ENCODE measurements at places on chromosomes 5 and 9.

DNA sequence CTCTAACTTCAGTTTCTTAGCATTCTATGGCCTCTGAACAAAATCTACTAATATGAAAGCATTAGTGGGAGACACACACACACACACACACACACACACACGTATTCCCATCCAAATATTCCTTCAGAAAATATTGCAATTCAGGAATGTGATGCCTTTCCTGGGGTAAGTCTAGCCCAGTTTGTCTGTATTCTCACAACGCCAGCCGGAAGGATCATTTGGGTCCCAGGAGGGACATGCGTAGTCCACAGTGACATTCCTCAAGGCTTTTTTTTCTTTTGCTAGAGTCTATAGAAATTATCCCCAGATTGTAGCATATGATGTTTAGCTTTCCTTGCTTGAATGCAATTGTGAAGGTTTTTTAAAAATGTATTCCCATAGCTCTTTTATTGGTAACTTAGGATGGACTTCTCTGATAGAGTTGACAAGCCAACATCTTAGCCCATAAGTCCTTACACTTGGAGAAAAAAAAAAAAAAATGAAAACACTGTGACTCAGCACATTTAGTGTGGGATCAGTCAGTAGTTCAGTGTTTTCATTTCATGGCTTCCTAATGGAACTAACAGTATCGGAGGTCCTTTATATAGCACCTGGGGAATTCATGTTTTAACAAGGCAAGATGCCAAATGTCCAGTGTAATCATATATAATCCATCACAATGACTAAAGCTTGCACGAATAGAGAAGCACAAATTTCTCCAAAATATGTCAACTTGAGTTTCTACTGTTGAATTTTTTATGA is 316.5 kb downstream of the DIRAS2 start:
- DNase-seq, result no peak

DNA sequence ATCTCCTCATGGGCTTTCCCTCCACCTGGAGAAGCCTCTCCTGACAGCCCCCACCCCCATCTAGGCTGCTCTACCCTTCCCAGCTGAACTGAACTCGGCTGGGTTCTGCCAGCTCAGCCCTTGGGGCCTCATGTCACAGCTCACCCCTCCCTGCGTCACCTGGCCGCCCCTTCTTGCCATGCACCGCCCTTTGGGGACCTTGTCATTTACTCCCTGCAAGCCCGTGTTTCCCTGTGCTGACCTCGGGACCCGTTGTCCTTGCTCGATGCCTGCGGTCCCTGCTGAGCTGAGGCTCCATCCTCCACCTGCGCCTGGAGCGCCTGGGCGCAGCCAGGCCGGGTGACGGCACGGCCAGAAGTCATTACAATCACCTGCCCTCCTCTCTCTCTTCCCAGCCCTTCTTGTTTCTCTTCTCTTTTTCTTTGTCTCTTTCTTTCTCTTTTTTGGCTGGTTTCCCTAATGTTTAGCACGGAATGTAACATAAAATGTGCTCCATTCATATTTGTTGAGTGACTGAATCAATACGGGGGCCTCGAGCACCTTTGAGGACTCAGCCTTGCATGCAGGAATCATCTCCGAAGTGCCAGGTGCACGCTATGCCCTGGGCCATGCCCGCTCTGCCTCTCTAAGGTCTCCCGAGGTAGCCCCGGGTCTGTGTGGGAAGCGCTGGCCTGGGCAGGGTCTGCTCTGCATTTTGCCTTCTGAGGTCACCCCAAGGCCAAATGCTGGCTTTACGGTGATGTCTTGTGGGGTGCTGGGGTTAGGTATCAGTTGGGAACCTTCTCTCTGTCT is 48.1 kb upstream of the COL5A1 start:
- DNase-seq, result no peak

- peak; percentile 78 for DNase-seq
Observed at GRCh38 chr5:140114341-140115185, 654 bp downstream of the PURA start.

- no peak for DNase-seq
Observed at GRCh38 chr9:87944682-87945081, 26.9 kb downstream of the SPATA31C1 start.

- DNase-seq, result no peak
Observed at GRCh38 chr9:84294241-84294950, 46.2 kb downstream of the SLC28A3 start.

GRCh38 chr5:179866241-179867078 is 7.8 kb upstream of the MRNIP start:
- no peak for DNase-seq

GRCh38 chr5:62083247-62083646 is 222.8 kb upstream of the KIF2A start:
- DNase-seq, result no peak

DNA sequence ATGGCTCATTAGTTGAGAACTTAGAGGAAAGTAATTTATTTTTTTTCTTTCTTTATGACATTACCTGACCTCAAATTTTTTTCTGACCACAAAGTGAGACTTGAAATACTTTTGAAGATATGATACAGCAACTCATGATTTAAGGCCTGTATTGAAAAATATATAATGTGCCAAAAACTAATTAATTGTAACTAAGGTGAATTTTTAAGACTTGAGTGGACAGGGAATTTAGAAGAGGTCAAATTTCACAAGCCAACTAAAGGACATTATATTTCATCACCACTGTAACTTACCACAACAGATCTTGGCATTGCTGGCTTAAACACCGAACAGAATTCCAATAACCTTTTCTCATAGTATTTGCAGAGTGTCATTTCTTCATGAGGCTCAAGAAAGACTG is 1.8 kb downstream of the CCNH start:
- no peak for DNase-seq

DNA sequence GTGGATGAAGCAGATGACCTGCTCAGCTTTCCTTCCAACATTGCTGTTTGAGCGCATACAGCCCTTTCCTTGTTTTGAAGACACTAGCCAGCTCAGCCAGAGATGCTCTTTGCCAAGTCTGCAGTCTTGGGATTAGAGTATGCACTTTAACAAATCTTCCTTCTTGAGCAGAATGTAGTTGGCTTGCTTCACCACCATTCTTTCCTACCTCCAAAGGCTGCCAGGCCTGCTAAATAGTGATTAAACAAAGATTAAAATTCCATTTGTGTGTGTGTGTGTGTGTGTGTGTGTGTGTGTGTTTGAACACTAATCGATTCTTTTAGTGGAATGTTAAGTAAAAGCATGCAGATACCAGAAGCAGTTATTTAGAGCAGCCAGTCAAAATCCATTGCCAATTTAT is 97.6 kb downstream of the GALNT10 start:
- no peak for DNase-seq

DNA sequence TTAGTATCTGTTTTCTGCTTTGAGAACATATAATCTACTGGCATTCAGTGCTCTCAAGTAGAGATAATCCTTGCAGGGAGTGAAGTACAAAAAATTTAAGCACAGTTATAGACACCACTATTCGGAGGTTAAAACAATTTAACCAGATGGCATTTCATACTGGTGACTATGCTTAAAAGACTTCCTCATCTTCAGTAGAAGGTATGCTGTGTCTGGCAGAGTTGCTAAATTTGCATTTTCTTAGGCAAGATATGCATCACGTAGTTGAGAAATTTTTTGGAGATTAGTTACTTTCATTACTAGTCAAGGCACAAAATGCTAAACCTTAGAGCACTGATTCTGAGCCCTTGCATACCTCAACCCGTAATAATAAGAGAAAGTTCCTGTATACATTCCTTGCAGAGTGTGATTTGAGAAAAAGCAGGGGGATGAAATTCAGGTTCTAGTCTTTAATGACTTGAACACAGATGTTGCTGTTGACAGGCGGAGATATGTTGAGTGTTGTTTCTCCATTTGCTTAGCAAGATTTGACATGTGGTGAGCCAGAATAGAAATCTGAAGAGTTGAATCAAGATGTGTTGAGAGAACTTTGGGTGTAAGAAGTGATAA is 70.8 kb upstream of the STARD4 start:
- DNase-seq, result no peak

DNA sequence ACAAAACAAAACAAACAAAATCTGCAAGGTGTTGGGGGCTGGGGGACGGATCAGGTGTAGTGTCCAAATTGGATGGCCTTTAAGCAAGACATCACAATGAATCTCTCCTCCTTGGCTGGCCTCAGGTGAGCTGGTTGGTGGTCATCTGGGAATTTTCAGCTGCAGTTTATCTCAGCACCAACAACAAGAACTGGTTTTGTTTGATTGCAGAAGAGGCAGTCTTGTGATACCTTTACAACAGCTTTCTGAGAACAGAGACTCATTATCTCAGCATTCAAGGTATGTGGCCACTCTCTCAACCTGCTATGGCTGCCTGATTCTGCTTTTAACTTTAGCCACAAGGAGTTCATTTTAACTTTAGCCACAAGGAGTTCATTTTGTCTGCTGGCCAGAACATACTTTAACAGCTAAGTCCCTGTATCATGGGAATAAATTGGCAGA is 1543.4 kb downstream of the EFNA5 start:
- no peak for DNase-seq

GRCh38 chr5:68172314-68172713 is 43.2 kb upstream of the PIK3R1 start:
- DNase-seq, result no peak

GRCh38 chr9:22229069-22229468 is 217.6 kb upstream of the DMRTA1 start:
- no peak for DNase-seq

DNA sequence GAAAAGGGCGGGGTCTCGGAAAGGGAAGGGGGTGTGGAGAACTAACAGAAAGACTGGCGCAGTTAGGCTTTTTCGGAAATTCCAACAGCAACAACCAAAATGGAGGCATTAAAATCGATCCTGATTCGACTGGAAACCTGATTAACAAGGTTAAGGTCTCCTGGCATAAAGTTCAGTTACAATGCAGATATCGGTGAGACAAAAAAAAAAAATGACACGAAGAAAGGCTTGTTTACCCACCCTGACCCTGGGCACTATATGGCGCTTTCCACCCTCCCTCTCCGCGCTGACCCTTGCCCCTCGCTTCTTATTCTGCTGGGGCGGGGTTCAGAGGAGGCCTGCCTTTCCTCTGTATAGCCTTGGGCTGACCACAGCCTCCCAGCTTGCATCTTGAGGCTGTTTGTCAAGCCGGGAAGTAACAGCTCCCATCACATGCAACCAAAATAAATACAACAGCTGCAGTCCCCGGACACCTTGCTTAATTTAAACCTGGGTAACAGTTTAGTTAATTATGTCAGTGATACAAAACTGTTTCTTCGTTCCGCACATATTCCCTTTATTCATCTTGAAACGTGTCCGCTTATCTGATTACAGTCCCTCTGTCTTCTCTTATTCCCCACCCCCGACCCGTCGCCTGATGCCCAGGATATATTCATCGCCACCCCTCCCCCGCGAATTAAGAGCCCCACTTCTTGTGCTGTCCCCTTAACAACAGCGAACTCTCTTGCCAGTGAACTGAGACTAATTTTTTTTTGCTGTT is 795 bp upstream of the PJA2 start:
- no peak for DNase-seq

DNA sequence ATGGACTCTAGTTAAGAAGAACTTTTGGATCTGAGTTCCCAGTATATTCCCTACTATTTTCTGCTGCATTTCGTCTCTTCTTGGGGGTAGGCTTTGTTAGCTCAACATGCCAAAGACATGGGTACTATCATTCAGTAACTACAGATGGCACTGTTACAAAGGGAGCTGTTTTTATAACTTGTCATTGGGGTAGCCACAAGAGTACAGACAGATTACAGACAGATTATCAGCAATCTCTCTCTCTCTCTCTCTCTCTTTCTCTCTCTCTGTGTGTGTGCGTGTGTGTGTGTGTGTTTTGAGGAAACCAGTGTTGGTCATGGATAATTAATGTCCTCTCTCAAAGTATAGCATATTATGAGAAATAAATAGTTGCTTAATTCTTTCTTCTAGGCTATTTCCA is 116.1 kb downstream of the WDR70 start:
- no peak for DNase-seq

- no peak for DNase-seq
Observed at GRCh38 chr5:55535199-55535905, 588 bp upstream of the PLPP1 start.

DNA sequence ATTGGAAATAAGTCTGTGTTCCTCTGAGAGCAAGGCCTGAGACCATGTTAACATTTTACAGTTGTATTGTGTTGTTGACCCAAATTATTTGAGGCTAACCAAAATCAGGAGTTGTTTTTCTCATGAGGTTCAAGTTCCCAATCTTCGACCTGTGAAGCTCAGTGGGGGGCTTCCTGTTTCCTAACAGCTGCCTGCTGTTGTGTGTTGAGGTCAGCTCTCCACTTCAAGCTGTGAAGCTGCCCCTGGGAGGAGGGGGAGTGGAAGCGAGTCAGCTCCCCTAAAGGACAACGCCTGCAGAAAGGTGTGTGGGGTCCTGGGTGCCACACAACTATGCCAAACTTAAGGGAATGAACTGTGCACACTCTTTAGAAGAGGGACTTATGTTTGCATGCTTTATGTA is 295.5 kb downstream of the IRX1 start:
- no peak for DNase-seq

DNA sequence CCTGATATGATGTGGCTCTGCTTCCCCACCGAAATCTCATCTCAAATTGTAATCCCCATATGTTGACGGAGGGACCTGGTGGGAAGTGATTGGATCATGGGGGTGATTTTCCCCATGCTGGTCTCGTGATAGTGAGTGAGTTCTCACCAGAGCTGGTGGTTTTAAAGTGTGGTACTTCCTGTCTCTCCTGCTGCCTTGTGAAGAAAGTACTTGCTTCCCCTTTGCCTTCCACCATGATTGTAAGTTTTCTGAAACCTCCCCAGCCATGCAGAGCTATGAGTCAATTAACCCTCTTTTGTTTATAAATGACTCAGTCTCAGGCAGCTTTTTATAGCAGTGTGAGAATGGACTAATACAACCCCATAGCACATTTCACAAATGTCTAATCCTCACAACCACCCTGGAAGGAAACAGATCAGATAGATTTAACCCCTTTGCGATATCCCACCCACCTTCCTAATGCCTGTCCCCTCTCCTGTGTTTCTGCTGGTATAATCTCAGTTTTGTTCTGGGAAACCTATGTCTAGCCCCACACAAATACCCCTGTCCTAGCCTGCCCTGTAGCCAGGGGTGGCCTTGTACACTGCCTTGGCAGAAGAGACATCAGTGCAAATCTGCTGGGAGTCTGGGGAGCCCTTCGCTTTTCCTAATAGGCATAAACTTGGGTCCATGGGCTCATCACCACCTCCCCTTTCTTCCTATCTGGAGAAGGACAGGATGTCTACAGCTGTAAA is 157.0 kb upstream of the RAI14 start:
- DNase-seq, result peak; percentile 62

DNA sequence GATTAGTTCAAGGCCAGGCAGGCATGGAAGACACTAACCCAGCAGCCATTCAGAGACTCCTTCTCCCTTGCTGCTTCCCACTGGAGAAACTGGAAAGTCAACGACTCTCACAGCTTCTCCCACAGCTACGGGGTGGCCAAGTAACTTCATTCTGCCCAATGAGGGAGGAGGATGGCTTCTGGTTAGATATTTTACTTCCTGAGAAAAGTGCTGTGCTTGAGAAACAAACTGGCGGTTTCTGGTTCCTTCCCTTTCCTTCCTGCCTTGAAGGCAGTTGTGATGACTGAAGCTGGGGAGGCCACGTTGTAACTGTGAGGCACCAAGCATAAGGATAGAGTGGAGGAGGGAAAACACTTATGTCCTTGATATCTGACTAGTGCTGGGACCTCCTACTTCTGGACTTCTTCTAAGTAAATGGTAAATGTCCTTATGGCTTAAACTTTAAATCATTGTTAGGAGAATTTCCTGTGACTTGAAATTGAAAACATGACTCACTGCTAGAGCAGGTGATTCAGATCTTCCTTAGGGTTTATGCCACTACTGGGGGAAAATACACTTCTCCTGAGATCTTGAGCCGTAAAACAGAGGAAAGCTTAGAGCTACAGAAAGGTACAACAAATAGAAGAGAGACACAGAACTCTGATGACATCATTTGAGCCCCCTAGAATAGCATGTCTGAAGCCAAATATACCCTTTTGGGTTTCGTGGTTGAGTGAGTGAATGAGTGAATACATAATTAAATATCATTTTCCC is 3.1 kb upstream of the GNPDA1 start:
- DNase-seq, result no peak

All from GM06990 (cell line).